ENCODE measurements at places on chromosomes 2 and 18.

DNA sequence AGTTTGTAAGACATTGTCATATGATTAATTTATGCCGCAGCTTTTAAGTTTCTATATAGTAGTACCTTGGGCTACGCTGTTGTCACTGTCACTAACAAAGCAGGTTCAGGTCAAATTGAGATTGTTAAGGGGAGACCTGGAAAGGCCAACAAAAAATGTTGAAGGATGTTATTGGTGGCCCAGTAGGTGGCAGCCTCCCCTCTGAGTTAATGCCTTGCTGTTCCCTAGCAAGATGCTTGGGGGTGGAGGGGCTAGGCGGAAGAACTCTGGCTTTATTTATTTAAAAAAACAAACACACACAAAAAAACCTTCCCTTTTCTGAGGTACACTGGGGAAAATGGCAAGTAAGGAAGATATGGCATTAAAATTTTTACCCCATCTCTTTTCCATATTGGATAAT is 128.3 kb upstream of the ATP5MC3 start:
- DNase-seq, result peak; percentile 63

DNA sequence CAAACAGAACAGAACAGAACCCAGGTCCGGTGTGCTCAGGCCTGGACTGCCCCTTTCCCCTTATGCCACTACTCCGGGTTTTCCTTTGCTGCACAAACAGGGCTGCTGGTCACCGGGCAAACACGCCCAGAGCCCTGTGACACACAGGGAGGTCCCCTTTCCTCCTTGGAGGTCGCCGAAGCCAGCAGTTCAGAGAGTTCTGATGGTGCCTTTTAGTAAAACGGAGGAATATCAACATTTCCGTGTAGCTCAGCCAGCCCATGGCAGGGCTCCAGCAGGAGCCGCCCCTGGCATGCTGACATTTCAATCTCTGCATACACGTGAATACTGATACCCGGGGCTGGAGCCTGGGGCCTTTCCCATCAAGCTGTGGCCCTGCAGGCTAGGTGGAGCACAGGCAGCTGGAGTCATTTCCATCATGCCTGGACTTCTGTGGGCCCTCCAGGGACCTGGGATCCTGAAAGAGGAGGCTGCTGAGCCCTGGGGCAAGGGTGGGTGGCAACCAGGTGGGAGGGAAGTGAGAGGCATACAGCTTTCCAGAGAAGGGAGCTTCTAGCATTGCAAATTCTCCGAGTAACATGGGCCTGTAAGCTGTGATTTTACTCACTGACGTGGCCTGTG is 91.4 kb upstream of the PXDN start:
- no peak for DNase-seq

DNA sequence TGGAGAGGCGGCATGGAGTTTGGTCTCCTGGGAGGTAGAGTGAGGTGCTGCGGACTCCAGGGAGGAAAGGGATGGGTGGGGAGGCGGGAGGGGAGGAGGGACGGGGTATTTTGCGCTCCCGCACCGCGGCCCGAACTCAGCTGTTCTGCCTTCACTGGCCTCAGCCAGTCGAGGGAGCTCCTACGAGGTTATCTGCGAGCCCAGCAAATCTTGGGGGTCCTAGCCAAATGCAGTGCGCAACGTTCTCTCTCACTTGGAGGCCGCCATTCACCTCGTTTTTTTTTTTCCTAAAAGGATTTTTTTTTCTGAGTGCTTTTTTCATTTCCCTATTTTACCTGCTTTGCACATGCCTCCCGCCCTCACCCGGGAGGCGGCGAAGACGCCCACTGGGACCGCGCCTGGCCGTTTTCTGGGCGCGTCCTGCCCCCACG is 877 bp upstream of the BCL2L11 start:
- DNase-seq, result no peak

- DNase-seq, result no peak
Measured at GRCh38 chr2:162734866-162735265, 103.7 kb downstream of the KCNH7 start.

- DNase-seq, result no peak
Measured at GRCh38 chr18:33540392-33540791, 37.6 kb upstream of the ASXL3 start.

DNA sequence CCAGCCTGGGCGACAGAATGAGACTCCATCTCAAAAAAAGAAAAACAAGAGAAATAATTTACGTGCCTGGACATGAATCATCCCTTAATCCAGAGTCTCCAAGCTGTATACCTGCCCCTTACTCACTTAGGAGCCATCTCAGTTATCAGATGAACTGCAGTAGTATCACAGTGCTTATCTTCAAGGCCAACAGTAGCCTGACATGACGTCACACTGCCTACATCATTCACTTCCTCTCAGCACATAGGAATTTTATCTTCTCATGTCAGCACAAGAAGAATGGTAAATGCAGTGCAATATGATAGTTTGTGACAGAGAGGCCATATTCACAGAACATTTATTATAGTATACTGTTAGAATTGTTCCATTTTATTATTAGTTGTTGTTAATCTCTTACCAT is 216.6 kb downstream of the SS18 start:
- DNase-seq, result no peak

GRCh38 chr2:59732871-59733566 is 820.4 kb downstream of the BCL11A start:
- DNase-seq, result no peak

GRCh38 chr2:28975671-28976070 is 5.4 kb upstream of the TOGARAM2 start:
- DNase-seq, result no peak

DNA sequence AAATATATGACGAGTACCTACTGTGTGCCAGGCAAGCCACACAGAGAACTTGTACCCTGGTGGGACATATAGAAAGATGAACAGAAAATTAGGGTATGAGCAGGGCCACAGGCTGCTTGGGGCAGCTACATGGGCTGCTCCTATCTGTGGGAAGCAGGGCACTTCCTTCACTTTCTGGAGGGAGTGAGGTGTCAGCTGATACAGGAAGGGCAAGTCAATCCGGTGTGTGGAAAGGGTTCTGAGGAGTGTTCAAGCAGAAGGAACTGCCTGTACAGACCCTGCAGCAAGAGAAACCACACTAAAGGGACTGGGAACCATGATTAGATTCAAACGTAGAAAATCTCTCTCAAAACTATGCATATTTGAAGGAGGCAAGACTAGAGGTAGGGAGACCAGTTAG is 58.6 kb upstream of the BCL11A start:
- DNase-seq, result no peak

DNA sequence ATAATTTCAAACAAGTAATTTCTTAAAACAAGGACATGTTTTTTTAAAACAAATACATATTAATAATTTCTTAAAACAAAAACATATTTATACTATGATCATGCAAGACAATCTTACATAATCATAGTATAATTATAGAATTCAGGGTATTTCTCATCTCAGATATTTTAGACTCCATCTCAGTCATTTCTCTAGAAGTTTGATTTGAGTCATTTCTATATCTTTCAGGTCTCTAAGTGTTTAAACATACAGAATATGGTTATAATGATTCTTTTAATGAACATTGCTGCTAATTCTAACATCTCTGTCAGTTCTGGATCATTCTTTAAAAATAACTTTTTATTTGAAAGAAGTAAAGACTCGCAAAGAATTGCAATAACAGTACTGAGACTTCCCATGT is 154.2 kb upstream of the KYNU start:
- no peak for DNase-seq

GRCh38 chr2:17780546-17780945 is 26.6 kb downstream of the GEN1 start:
- DNase-seq, result no peak

- DNase-seq, result peak; percentile 36
Measured at GRCh38 chr18:50558948-50559751, 737 bp upstream of the MAPK4 start.

GRCh38 chr2:239133945-239134570 is 266.8 kb downstream of the HDAC4 start:
- DNase-seq, result no peak

GRCh38 chr2:40955042-40955441 is 503.2 kb upstream of the SLC8A1 start:
- DNase-seq, result no peak

DNA sequence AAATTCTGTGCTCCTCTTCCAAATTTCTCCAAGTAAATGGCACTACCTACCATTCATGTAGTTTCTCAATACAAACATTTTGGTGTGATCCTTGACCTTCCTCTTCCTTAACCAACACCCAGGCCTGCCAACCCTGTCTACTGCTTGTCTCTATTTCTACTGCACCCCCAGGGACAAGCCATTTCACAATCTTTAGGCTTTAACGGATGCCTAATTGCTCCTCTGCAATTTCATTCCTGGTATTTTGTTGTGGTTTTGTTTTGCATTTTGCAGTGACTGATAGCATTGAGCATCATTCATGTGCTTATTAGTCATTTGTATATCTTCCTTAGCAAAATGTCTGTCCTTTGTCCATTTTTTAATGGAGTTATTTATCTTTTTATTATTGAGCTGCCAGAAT is 10.0 kb downstream of the FAP start:
- no peak for DNase-seq

All from NCI-H1092 treated with DMSO at 0.1 percent for 48 hours (cell line).